ENCODE measurements at places on chromosomes 7 and 10.

DNA sequence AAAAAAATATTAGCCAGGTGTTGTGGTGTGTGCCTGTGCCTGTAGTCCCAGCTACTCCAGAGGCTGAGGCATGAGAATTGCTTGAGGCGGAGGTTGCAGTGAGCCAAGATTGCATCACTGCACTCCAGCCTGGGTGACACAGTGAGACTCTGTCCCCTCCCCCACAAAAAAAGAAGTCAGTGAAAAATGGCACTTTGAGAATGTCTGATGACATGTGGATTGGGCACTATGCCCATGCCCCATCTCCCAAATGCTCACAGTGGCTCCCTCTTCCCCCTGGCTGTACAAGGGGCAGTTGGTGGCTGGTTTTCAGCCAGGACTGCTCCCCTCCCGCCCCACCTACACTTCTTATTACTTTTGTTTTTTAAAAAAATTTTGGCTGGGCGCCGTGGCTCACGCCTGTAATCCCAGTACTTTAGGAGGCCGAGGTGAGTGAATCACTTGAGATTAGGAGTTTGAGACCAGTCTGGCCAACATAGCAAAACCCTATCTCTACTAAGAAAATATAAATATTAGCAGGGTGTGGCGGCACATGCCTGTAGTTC, 26.1 kb downstream of the IL15RA start:
- peak; percentile 19 for DNase-seq

DNA sequence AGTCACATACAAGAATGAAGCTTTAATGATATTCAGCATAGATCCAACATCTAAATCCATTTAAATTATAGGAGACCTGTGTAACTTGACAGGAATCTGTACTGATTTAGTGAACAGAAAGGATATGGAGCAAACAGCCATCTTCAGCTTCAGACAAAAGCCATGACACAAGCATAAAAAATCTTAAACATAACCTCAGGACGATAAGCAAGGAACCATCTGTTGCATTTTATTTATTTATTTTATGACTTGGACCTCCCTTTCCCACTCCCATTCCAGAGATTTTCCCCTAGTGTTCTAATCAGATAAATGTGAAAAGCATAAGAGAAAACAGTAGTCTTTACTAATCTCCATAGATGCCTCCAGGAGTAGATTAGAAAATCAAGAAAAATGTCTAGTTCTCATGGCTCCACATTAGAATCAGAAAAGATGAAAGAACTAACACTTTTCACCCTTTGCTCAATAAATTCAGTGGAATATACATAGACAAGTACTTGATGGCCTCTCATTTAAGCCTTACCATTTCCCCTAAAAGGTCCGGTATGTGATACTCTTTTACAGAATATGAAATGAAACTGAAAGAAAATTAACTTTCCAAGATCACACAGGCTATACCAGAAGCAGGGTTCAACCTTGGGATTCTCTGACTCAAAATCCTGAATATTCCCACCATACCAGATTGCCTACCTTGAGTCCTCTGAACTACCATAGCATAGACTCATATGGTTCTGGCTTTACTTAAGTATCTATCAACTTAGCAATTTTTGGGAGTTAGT, 15.2 kb downstream of the CACNA2D1 start:
- DNase-seq: no peak

DNA sequence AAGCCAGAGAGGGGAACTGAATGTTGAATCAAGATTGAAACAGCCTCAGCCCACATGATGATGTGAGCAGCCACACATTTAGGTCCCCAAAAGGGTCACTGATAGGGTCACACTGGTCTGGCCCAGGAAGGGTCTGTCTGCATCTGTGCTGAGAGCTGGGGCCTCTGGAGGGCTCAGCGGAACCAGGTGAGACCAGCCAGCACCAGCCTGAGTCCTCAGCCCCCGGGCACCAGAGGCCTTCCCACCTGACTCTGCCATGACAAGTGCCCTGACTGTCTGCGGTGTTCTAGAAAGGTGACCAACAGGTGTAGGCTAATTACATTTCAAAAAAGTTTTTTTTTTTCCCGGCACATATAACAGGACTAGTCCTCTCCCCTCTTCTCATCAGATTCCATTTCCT, 76.2 kb downstream of the WDR11 start:
- no peak for DNase-seq

GRCh38 chr10:85280014-85280413, 951.6 kb downstream of the CCSER2 start:
- no peak for DNase-seq

DNA sequence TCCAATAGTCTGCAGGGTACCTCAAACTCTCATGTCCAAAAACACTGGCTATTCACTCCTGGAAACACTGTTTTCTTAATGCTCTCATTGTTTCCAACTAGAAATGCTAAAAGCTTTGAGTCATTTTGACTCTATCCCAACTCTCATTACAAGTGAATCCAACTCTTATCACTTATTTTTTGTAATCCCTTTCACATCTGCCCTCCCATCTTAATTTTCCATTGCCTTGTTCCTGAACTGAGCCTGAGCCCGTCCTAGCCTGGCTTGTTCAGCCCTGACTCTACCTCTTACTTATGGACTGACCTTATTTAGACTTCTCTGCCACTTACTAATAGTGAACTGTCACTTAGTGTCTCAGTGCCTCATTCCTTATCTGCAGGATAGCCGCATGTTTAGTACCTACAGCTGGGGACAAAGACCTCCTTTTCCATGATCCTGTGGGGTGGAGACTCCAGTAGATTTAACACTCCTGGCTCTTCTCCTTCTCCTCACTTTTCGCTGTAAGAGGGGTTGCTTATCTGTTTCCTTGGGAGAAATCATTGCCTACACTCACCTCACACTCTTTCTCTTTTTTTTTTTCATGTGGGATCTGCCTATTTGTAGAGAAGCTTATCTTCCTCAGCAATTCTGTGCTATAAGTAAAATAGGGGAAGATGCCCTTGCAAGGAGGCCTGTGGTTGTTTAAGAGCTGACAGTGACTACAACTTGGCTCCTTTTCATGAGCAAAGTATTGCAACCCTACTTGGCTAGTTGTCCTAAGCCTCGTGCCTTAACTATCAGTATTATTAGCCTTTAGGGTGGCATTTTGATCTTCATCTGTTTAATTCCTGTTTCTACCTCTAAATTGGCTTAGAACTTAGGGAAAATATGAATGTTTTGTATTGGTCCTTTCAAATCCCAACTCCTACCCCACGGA, 56.4 kb downstream of the SLC16A12 start:
- no peak for DNase-seq

- DNase-seq: no peak
Measured at GRCh38 chr10:28981007-28981406, 303.7 kb downstream of the BAMBI start.

- DNase-seq: no peak
Measured at GRCh38 chr7:266851-267840, 22.8 kb upstream of the FOXL3 start.

DNA sequence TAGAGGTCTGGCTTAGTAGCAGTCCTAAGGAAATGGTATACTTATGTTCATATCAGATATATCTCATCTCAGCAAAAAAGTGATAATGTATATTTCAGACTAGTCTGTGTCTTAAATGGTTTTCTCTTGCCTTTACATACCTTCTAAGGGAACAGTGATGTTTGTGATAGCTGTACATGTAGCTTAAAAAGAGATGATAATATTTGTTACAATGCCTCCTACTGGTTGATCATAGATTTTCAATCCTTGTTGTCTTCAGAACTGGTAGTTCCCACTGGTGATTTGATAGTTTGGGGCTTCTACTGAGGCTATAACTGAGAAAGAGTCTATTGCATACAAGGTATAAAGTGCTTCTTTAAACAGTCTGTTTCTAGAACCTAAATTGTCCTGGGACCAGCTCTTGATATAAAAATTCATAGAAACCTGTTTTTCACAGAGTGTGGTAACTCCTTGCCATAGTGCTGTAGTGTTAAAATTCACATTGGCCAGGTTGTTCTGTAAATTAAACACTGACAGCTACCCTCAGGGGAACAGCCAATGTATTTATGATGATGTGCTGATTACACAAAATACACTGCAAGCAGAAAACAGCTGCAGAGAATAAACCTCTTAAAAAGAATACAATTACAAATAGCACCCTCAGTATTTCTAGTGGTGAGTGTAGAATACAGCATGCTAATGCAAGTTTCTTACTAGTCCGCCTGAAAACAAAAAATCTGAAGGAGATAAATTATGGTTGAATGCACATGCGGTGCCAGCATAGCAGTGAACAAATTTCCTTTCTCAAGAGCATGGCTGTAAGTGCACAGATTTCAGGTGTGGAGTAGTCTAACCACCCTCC, 90.3 kb downstream of the BTRC start:
- no peak for DNase-seq

DNA sequence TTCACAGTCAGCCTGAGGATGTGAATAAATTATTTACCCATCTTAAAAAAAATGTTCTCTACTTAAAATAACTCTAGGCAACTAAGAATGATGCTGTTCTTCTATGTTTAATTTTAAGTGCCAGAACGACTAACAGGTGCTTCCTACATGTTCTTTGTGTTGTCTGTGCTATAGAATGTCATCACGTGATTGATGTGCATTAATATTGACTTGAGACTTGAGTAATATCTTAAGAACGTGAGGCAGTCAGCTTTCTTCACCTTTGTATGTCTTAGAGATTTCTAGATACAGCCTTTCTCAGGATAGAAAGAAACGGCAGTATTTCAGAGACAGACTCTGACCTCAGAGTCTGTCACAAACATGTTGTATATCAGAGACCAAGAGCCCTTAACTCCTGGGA, 274.6 kb downstream of the KCND2 start:
- no peak for DNase-seq

DNA sequence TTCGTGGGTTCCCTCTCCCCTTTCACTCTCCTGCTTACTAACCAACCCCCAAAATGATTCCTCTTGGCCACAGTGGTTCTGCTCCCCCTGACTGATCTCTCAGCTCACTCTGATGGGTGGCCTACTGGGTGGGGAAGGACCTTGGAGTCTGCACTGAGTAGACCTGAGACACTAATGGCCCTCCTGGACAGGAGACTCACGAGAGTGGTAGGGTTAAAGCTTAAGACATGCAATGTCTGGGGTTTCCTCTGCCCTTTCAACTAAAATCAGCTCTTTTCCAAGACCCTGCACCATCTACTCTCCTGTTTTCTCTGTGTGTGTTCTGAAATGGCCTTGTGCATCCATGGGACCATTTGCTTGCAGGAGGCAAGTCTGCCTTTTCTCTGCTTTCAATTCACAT, 631.4 kb downstream of the ACTR3B start:
- no peak for DNase-seq

DNA sequence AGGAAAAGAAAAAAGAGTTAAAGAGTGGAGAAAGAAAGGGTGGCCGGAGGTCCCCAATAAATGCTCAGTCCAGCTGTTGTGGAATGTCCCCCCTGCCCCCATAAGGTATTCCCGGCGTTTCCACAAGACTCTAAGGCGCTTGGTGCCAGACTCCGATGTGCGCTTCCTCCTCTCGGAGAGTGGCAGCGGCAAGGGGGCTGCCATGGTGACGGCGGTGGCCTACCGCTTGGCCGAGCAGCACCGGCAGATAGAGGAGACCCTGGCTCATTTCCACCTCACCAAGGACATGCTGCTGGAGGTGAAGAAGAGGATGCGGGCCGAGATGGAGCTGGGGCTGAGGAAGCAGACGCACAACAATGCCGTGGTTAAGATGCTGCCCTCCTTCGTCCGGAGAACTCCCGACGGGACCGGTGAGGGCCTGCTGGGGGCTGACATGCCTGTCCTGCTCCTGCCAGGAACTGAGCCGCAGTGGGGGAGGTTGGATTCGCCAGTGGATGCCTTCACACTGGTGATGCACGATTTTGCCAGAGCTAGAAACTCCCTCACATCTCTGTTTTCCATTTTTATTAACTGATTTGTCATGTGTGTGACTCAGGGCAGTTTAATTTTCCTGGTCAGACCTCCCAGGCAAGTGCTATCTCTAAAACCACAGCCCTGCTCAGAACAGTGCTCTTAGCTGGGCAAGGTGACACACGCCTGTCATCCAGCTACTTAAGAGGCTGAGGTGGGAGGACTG, 34.2 kb downstream of the TACR2 start:
- DNase-seq: no peak

GRCh38 chr7:42511027-42511426, 274.0 kb upstream of the GLI3 start:
- no peak for DNase-seq

- DNase-seq: no peak
Measured at GRCh38 chr7:32346253-32346652, 143.9 kb downstream of the LSM5 start.

GRCh38 chr10:32379318-32379949, 32.5 kb upstream of the EPC1 start:
- no peak for DNase-seq

- DNase-seq: no peak
Measured at GRCh38 chr7:43248961-43249822, 136.7 kb downstream of the HECW1 start.

DNA sequence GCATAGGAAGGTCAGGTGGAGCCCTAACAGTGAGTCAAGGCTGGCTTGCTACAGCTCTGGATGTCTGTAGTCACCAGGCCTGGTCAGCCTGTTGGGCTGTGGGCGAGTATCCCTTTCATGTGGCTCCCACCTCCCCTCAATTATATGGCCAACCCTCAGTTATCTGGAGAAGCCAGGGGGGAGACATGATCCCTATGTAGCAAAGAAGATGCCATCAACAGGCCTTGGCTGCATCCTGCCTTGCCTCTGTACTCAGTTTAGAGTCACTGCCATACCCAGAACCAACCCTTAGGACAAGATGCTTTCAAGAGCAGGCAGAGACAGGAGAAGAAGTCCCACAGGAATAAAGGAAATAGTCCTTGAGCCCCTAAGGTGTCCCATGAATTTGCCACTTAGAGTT, 763.9 kb downstream of the GRID1 start:
- no peak for DNase-seq

DNA sequence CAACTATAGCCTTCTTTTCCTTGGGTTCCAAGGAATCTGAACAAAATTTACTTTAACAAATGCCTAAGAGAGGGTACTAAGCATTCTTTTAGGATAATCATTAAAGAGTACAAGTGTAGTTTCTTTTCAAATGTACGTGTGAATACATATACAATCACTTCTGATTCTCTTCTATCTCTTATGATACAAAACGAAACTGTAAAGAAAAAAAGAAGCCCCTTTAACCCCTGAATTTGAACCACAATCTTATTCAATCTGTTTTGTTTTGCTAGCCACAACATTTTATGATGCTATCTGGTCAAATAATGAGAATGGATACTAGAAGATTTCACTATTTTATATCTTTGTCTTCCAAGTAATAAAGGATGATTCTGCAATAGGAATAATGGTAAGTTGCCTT, 48.7 kb downstream of the SIRT1 start:
- no peak for DNase-seq

DNA sequence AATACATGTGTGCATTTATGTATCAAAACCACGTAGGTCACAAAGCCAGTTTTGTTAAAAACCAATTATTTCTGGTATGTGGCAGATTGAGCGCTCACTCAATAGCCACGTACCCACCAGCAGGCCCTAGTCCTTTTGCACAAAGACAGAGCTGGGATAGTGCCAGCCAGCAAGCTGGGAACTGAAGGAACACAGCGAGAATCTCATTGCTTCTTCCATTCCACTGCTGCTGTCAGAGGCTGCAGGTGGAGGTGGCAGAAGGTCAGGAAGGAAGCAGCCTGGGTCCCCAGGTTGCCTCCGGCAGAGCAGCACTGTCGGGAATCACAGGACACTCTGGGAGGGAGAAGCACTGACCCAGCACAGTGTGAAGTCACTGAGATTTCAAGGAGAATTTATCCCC, 385.5 kb upstream of the PFKP start:
- no peak for DNase-seq

GRCh38 chr10:101085846-101086245, 24.1 kb downstream of the KAZALD1 start:
- no peak for DNase-seq
